ENCODE measurements at places on chromosomes 3 and 15.

- no peak for DNase-seq
These were observed 85.3 kb downstream of the C3orf38 start for GRCh38 chr3:88235102-88235501.

- no peak for DNase-seq
These were observed 35.5 kb upstream of the WDR5B start for GRCh38 chr3:122451371-122451770.

GRCh38 chr3:172713316-172713715, 2.4 kb upstream of the NCEH1 start:
- no peak for DNase-seq

DNA sequence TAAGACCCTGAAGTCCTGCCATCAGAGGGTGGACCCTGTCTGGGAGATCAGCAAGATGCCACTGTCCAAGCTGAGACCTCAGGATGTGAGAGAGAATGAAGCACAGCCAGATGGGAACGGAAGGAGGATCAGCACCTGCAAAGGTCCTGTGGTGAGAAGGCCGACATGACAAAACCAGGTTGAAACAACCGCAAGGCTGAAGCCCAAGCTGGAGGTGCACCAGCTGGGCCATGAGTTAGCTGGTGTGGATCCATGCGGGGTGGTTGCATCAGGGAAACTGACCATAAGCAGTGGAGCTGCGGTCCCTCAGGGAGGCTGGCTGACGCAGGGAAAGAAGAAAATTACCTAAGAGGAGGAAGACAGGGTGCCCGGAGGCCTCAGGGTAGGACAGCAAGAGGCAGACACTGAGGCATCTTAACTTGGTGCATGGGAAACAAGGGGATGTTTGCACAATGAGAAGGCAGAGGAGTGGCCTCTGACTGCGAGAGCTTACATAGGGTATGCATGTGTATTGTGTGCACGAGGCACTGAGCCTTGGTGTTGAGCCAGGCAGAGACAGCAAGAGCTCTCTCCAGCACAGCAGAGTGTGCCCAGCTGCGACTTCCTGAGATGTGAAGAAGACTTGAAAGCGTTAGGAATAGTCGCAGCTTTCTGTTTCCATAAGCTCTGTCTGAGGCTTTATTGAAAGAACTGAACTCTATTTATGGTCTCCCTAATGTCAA, 497.7 kb downstream of the OCA2 start:
- DNase-seq, result no peak

- no peak for DNase-seq
These were observed at the start of gene GHRL for GRCh38 chr3:10292505-10293419. Gene GHRL (minus strand): TSS chr3:10292947. CDS start chr3:10290180, 2,767 bp downstream.

DNA sequence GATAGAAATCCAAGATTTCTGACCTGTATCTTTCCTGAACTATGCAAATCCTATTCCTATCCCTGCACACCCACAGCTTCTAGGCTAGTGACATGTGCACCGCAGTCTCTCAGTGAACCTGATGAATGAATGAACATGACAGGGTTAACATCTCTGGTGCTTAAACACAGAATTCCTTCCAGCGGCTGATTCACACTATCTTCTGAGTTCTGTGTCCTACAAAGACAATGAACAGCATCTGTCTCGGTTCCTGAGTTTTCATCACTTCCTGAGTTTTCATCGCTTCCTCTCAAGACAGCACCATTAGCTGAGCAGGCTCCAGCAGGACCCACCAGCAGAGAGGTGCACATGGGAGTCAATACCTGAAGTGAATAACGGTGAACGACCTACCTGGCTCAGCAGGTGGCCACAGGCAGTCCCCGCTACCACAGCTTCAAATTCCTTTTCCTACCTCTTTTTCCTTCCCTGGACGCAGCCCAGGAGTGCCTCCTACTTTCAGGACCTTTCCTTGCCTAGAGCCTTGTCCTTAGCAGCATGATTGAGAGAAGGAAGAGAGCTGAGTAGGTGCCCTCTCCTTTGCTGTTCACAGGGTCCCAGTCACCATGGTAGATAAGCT, 113.5 kb downstream of the IGF2BP2 start:
- no peak for DNase-seq

DNA sequence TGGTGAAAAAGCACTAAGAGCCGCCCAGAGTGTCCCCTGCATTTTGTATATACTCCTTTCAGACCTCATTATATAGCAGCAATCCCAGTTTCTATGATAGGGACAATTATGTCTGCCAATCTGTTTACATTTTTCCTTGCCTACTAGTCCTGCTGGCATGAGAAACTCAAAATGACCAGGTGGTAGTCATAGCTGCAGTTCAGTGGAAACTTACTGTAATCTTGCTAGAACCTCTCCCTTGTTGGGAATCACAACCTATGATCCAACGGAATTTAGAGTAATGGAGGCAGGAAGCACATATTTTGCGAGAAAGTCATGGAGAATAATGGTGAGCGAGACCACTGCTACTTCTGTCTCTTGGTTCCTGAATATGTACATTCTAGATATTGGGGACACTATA, 28.6 kb upstream of the MINAR1 start:
- DNase-seq, result no peak

- no peak for DNase-seq
These were observed 204.2 kb downstream of the WDR72 start for GRCh38 chr15:53555226-53555625.

- DNase-seq, result no peak
These were observed 40.6 kb upstream of the C3orf80 start for GRCh38 chr3:160184655-160185054.

DNA sequence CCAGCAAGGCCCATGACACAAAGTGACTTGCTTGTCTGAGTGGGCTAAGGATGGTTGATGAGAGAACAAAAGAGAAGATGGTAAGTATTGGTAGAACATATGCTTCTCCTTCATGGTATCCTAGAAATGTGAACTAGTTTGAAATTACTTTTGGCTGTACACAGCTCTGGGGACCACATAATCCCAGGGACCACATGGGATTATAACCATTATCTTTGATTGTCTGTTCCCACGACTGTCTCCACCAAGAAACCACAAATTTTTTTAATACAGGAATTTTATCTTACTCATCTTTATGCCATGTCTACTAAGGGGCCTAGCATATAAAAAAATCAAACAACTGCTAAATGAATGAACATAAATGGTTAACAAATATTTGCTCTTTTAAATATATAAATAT, 155.3 kb upstream of the PRICKLE2 start:
- no peak for DNase-seq

GRCh38 chr3:49867871-49868321, 1.8 kb downstream of the CAMKV start:
- DNase-seq, result peak; percentile 20

DNA sequence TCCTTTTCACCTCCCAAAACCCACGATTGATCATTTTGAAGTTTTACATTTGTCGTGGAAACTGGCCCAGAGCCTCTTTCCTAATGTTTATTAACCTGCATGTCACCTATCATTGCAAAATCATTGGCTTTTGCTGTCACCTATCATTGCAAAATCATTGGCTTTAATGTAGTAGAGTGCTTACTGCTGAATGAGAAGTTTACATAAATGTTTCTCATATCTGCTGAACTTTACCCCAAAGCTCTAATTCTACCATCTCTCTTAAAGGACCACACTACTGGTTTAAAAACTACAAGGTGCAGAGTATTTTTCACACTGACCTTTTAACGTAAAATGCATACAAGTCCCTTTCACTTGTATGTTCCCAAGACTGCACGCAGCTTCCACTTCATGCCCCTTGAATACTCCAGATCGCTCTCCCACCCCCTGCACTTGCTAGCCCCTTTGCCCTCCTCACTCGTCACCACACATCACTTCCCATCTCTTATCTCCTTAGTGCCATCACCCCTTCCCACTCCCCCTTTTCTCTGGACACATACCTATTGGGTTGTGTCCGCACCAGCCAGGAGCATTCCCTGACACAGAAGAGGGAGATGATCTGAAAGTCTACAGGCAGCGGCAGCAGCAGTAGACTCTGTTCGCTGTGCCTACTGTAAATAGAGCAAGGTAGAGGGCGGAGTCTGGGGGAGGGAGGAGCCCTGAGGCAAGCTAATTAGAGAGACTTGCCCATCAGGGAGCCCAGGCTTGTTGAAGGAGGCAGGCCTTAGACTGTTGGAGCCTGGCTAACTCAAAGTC, 30.2 kb upstream of the ATOSA start:
- no peak for DNase-seq

- DNase-seq, result no peak
These were observed 71.6 kb downstream of the MEIS2 start for GRCh38 chr15:37028625-37029296.

- DNase-seq, result no peak
These were observed 1.1 kb upstream of the WWTR1 start for GRCh38 chr3:149658744-149659497.

GRCh38 chr3:11718637-11719405, 75.1 kb upstream of the VGLL4 start:
- peak; percentile 21 for DNase-seq

- no peak for DNase-seq
These were observed 30.2 kb upstream of the AMOTL2 start for GRCh38 chr3:134404366-134404885.

DNA sequence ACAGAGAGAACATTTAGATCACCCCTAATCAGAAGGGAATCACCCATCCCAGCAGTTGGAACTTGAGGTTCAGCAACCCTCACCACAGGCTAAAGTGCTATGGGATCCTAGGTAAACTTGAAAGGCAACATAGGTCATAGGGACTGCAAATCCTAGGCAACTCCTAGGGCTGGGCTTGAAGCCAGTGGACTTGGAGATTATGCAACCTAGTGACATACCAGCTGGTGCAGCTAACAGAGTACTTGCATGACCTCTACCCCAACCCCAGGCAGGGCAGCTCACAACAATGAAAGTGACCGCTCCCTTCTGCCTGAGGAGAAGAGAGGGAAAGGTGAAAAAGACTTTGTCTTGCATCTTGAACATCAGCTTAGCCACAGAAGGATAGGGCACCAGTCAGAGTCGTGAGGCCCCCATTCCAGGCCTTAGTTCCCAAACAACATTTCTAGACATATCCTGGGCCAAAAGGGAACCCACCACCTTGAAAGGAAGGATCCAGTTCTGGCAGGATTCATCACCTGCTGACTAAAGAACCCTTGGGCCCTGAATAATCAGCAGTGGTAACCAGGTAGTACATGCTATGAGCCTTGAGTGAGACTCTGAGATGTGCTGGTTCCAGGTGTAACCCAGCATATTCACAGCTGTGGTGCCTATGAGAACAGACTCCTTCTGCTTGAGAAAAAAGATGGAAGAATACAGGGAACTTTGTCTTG, 37.6 kb upstream of the FBN1 start:
- DNase-seq, result no peak

DNA sequence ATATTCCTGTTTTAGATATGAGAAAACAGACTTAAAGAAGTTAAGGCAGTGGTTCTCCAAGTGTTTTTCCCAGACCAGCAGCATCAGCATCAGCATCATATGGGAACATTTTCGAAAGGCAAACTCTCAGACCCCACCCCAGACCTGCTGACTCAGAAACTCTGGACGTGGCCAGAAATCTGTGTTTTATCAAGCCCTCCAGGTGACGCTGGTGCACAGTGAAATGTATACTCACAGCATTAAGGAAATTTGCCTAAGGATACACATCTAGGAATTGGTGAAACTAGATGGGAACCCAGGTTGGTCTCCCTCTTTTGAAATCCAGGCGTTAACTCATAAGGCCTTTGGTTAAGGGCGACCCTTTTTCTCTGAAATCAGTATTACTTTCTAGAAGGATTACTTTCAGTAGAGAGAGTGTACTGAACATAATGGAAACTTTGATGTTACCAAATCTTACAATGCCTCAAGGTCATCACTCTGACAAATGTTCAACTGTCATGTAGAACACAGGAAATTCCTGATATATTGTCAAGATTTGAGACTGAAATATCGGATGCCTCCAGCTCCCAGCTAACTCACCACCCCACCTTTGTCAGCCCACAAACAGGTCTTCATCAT, 910.2 kb downstream of the ROBO1 start:
- no peak for DNase-seq

DNA sequence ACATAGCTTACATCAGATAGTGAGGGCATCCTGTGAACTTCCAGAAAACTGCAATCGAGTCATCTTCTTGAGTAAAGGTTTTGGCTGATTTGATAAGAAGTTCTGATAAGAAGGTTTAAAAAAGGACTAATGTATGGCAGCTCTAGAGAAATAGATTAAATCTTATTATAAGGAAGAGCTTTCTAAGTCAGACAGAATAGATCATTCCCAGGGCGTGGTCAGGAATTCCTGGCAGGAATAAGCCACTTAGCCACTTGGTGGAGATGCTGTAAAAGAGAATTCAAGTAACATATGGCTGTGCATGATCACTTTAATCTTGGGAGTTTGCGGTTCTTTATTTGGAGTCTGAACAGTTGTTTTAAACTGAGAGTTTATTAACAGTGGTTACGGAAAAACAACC, 17.4 kb downstream of the PGBD4 start:
- no peak for DNase-seq

- DNase-seq, result no peak
These were observed 6.5 kb upstream of the EIF4G1 start for GRCh38 chr3:184307915-184308314.

GRCh38 chr3:128907706-128908445, 28.5 kb downstream of the ACAD9 start:
- DNase-seq, result no peak

- DNase-seq, result no peak
These were observed 126.8 kb downstream of the PEAK1 start for GRCh38 chr15:77292969-77293558.

DNA sequence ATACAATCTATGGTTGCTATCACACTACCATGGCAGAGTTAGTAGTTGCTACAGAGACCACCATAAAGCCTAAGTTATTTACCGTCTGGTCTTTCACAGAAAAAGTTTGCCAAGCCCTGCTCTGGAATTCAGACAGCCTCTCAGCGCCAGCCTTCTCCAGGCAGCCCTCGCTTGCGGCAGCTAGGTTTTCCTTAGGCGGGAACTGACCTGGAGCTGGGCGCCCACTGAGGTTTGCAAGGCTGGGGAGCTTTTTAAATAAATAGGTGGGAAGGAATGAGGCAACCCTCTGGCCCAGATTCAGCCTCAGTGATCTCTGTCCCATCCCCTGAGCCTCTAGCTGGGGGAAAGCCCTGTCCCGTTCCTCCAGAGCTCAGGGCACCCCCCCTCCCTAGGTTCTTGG, 1.2 kb downstream of the CTSH start:
- DNase-seq, result no peak

DNA sequence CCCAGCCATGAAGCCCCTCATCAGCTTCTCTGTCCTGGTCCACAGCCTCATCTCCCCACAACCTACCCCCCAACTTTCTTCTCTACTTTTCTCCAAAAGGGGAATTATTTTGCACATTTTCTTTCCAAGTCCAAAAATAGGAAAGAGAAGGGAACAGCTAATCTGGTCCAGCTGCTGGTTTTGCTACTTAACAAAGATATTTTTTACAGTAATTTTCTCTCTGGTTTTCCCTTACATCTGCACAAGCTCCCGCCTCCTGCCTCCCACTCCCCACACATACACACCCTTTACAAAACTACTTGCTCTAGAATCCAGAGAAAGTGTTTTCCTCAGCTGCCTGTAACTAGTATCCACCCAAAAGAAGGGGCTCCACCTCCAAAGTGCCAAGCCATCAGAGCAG, 177.2 kb downstream of the POLR2M start:
- DNase-seq, result no peak

- DNase-seq, result no peak
These were observed 597.3 kb downstream of the ZIC1 start for GRCh38 chr3:148006508-148006907.
